Hematopoietic multipotent progenitor cell (in vitro differentiated cells): ENCODE measurements at places on chromosomes 6 and 20.

DNA sequence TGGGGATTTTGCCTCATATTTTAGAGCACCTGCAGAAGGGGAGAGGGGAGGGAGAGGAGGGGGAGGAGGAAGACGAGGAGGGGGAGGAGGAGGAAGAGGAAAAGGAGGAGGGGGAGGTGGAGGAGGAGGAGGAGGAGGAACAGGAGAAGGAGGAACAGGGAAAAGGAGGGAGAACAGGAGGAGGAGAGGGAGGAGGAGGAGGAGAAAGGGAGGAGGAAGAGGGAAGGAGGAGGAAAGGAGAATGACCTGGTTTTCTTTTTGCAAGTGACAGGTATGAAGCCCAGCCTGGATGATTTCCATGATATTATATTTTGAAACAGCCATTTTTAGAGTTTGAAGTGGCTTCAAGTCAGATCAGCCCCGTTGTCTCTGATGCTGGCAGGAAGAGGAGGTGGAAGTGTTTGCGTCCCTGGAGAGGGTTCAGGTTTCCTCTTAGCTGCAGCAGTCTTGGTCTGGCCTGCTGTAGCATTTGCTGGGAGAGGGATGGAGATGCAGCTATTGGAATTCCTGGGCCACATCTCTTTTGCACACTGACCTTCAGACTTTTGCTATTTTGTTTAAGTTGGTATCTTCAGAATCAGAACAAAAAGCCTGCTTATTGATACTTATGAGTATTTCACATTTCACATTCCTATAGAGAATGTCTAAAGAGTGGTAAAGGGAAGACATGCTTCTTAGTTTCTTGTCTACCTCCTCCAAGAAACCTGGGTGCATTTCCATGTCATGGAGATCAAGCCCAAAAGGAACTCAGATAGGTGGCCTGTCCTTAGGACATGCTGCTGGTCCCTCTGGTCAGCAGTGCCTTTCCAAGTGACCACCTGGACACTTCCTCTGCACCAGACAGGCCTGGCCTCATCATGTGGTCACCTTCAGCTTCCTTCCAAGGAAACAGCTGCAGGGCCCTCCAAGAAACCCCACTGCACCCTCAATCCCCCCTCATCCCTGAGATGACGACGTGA lies 54.3 kb upstream of the IYD start:
- no peak for DNase-seq

GRCh38 chr6:47073125-47074110 lies 31.3 kb upstream of the ADGRF1 start:
- no peak for DNase-seq

DNA sequence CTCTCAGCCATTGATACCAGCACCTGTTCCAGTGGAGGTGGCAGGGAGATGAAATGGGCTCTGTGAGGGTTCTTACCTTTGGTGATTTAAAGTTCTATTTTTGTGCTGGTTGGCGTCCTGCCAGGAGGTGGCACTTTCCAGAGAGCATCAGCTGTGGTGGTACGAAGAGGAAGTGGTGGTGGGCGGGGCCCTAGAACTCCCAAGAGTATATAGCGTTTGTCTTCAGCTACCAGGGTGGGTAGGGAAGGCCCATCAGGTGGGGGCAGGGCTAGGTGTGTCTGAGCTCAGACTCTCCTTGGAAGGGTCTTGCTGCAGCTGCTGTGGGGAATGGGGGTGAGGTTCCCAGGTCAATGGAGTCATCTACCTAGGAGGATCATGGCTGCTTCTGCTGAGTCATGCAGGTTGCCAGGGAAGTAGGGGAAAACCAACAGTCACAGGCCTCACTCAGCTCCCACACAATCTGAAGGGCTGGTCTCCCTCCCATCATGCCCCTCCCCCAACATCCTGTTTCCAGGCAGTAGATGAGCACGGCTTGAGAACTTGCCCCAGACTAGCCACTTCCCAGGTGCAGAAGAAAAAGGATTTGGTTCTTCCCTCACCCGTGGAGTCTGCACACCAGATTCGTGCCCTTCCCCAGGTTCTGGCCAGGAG lies 46.6 kb downstream of the MOXD1 start:
- peak; percentile 66 for DNase-seq

GRCh38 chr20:43976547-43976946 lies 61.9 kb downstream of the TOX2 start:
- no peak for DNase-seq

GRCh38 chr6:34671801-34672656 lies 24.5 kb downstream of the ILRUN start:
- DNase-seq = peak; percentile 48

- DNase-seq = no peak
Observed at GRCh38 chr20:9322661-9323060, 191.7 kb upstream of the LAMP5 start.

DNA sequence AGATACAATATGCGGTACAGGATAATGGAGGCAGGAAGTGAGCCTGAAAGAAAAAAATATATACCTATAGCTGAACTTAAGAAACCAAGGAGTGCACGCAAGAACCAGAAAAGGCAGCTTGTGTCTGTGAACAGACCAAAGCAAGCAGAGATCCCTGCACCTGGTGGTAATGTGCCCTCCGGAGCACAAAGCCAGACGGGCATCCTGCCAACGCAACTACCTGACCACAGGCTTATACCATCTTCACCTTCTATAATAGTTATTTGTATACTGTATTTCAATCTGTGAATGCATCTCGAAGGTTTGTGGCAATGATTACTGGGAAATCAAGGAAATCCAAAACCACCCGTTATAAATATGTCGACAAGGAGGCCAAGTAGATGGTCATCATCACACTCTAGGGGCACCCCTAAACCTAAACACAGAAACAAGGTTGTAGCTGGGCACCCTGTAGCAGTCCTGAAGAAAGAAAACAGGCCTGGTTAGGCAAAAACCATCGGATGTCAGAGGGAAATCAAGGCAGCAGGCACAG lies 801 bp downstream of the FBXL4 start:
- peak; percentile 22 for DNase-seq

DNA sequence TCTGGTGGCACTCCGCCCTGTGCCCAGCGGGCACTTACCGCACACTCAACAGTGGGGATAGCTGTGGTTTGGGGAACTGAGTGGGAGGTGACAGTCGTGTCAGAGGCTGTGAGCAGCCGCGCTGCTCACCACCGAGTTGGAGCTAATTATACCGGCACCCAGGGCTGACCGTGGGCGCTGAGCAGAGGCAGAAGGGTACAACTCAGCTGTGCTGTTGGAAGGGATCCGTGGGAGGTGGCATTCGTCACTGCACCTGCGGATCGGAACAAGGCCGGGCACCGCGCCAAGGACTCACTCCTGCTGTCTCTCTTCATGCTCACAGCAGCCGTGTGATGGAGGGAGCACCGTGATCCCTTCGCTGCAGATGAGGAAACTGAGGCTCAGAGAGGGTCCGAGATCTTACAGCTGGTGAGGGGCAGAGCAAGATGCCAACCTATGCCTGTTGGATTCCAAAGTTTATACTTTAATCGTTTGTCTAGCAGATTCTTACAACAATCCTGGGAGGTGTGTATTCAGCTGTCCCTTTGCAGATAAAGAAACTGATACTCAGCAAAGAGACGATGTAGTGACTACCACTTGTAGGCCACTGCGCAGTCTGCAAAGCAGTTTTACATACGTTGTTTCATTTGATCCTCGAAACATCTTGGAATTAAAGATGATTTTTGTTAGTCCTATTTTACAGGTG lies 713 bp upstream of the ELMO2 start:
- peak; percentile 53 for DNase-seq

DNA sequence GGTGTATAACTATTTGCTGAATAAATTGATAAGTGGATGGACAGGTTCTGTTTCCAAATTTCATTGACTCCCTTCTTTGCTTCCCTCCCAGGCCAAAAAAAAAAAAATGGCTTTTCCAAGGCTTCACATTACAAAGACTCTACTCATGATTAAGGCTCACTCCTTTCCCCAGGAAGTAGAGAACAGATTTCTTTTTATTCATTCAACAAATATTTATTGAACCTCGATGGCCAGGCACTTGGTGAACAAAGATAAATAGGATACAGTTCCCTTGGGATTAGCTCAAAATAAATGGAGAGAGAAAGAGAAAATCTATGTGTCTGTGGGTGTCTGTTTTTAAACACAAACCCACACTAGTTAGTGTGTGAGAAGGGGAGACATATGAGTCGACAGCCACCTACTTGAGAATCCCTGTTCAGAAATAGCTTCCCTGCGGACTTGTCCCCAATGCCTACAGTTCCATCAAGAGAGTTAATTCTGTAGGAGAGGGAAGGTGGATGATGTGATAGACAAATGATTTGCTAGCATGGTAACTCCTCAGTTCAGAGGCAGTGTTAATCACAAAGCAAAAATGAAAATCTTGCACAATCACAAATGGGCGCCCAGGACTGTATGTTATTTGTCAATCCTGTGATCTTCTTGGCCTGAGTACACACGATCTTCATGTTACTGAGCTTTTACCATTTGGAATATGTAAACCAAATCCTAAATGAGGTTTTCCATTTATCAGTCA lies 20.3 kb downstream of the TRAF3IP2 start:
- no peak for DNase-seq

- DNase-seq = no peak
Observed at GRCh38 chr6:36018339-36018738, 6.1 kb downstream of the SLC26A8 start.

GRCh38 chr6:43771210-43771857 lies 1.3 kb downstream of the VEGFA start:
- peak; percentile 33 for DNase-seq

GRCh38 chr6:139927236-139927635 lies 552.8 kb upstream of the CITED2 start:
- DNase-seq = peak; percentile 29
